Liver (tissue), 10 donors: ENCODE measurements at places on chromosomes 5 and 9. TPM values are rescaled to one million over a fixed set of nuclear protein-coding genes. Genes with fewer than 3 reads are reported as not detected.

DNA sequence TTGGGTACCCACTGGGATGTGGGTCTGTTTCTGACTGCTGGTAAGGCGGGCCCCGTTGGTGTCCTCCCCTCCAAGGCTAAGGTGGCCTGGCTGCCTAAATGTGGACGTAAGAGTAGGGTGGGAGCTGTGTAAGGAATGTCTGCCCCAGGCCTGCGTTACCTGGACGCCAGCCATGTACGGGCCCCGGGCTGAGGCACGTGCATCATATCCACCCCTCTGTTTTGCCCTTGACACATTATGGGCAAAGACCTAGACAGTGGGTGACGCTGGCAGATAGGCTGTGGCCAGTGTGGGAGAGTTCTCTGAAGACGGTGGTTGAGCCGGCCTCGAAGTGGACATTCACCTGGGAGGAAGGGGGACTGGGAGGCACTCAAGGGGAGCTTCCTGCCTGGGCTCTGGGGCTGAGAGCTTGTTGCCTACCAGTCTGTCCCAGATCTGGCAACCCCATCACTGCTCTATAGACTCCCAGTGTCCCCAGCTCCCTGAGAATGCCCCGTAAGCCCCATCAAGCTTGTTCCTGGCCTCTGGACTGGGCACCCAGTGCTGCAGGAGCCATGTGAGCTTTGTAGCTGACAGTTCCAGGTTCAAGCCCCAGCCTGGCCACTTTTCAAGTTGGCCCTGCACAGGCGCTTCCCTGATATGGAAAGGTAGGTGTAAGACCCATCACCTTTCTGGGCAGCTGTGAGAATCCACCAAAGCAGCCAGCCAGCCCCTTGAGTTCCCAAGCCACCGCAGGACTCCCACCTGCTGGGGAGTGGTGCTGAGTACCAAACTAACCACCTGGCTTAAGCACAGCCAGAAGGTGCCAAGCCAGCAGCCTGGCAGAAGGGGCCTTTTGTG, 3.2 kb upstream of the PRR7 start:
- no peaks in the 10 kb centered on the region for H3K27me3 ChIP-seq
- H3K27ac ChIP-seq: no peak overlapping the region
- peaks cover 18% of the 10 kb centered on the region for H3K4me1 ChIP-seq
- no peak overlapping the region for H3K4me3 ChIP-seq

DNA sequence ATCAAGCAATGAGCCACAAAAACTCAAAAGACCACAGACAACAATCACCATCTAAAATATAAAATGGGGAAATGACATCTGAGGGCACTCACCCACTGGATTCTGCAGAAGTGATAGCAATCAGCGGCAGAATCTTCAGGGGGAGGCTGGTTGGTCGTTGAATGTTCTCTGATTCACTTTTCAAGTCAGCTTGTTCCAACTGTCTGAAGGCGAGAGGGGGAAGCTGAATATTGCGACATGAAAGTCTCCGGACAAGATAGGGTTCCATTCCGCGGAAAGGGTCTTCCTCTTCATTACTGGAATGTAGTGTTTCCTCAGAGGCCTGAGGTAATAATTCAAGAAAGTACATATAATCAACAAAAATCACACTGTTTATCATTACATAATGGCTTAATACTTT, 94.9 kb upstream of the PDE4D start:
- H3K27me3 ChIP-seq: no peaks in the 10 kb centered on the region
- no peaks in the 10 kb centered on the region for H3K36me3 ChIP-seq
- no peak for DNase-seq
- H3K4me1 ChIP-seq: no peaks in the 10 kb centered on the region
- H3K27ac ChIP-seq: no peak overlapping the region

LCN1 gene
- polyA plus RNA-seq: not detected

DNA sequence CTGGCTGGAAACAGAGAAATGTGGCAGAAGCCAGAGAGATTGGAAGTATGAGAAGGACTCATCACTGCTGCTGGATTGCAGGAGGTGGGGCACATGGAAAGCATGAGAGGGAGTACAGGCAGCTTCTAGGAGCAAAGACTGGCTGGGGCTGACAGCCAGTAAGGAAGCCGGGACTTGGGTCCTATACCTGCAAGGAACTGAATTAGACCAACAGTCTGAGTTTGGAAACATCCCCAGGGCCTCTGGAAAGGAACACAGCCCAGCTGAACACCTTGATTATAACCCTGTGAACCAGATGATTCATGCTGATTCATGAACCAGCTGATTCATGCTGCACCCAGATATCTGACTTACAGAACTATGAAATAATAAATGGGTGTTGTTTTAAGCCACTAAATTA, 93.4 kb downstream of the OSTF1 start:
- no peak for DNase-seq
- H3K36me3 ChIP-seq: peaks cover 2% of the 10 kb centered on the region
- no peaks in the 10 kb centered on the region for H3K4me1 ChIP-seq
